ENCODE measurements at places on chromosomes 4 and X.

DNA sequence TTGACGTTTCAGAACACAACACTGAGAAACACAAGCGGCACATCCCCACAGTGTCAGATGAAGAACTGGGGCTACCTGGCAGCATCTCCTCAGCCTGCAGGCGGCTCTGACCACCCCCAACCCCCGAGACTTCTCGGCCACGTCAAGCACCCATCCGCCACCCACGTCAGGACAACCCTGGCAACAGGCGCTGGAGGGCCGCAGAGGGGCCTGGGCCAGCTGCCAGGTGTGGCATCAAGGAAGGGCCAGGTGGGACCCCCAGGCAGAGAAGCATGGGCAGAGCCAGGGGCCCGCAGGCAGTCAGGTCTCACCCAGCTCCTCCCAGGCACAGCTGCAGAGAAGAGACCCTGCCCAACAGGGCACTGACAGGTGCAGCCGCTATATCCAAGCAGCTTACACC lies 22.3 kb downstream of the GAK start:
- no peak for DNase-seq

GRCh38 chr4:2175990-2176698 lies 65.8 kb downstream of the HAUS3 start:
- no peak for DNase-seq

- no peak for DNase-seq
Observed at GRCh38 chr4:186227744-186228513, 622 bp downstream of the KLKB1 start.

GRCh38 chr4:175776217-175776616 lies 35.8 kb downstream of the GPM6A start:
- no peak for DNase-seq

GRCh38 chr4:122977103-122977502 lies 54.7 kb upstream of the NUDT6 start:
- no peak for DNase-seq

DNA sequence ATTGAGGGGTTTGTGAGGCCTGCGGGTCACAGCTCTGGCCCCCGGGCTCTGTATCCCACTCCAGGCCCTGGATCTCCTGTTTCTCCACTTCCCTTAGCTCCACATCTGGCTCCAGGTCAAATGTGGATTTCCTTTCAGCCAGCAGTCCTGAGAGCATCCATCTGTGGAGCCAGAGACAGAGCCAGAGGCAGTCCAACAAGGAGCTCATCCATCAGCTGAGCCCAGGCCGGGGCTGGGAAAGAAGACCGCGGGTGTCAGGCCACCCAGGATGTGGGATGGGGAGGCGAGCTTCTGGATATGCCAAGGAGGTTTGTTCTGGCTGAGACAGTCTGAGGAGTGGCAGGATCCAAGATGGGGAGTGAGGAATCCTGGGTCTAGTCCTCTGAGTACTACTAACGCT lies 91.7 kb downstream of the EFNB1 start:
- no peak for DNase-seq

DNA sequence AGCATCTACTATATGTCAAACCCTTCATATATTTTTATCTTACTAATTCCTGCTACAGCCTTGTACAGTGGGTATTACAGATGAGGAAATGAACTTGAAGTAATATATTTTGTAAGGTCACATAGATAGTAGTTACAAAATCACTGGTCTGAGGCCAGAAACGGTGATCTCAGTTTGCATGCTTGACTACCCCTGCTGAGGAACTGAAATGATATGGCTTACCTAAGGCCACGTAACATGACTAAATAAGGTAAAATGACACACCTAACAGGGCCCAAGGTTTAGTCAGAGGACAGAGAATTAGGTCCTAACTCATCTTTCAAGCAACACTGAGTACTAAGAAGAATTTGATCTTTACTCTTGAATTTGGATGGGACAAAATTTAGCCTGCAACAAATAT lies 1.5 kb upstream of the COMMD8 start:
- no peak for DNase-seq
